SHP77 treated with DMSO at 0.1 percent for 48 hours (cell line): ENCODE measurements at places on chromosomes 1 and 21.
A peak's percentile ranks its signal among the peaks of the same experiment; 100 is the strongest.

DNA sequence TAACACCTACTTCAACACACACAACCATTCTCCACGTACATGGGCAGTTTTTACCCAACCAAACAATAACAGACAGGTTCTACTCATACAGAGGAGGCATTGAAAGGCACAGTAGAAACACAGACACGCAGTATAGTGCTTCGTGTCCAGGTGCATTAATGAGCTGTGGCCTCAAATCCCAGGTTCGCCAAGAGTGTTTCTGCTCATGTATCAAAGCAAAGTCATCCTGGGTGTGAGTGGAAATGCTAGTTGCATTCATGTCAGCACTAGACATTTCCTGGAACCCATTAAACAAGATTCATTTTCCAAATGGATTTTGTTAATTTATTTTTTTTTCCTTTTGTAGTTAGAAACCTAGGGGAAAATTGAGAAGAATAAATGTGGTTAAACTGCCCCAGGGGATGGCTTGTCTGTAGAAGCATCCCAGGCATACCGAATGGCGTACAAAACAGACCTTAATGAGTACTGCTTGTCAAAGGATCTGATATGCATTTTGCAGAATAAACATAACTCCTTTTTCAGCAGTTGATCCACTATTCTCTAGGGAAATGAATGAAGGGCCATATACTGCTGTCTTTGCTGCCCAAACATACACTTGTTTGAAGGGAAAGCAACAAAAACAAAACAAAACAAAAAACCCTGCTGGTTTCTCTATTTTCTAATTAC is 298.6 kb upstream of the ST6GALNAC5 start:
- no peak for DNase-seq

- no peak for DNase-seq
Observed at GRCh38 chr1:58390091-58390490, 156.4 kb downstream of the OMA1 start.

- no peak for DNase-seq
Observed at GRCh38 chr1:228073061-228073856, 9.2 kb upstream of the ARF1 start.

DNA sequence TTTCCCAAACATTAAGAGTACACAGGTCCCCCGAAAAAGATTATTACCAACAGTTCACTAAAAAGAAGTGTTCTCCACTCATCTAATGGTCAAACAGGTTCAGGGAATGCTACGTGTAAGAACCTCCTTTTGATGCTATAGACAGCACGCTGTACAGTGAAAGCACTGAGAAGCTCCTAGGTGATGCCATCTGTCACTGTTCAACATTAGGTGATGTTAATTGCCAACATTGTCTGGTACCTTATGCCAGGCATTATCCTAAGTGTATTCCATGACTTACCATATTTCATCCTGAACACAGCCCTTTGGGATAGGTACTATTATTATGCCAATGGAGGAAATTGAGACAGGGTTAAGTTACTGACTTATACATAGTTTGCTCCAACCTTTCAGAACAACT is 82.1 kb downstream of the DAB1 start:
- no peak for DNase-seq

- DNase-seq = no peak
Observed at GRCh38 chr1:41351262-41352151, 9.7 kb upstream of the FOXO6 start.

GRCh38 chr1:12592496-12592895 is 25.5 kb downstream of the DHRS3 start:
- no peak for DNase-seq

DNA sequence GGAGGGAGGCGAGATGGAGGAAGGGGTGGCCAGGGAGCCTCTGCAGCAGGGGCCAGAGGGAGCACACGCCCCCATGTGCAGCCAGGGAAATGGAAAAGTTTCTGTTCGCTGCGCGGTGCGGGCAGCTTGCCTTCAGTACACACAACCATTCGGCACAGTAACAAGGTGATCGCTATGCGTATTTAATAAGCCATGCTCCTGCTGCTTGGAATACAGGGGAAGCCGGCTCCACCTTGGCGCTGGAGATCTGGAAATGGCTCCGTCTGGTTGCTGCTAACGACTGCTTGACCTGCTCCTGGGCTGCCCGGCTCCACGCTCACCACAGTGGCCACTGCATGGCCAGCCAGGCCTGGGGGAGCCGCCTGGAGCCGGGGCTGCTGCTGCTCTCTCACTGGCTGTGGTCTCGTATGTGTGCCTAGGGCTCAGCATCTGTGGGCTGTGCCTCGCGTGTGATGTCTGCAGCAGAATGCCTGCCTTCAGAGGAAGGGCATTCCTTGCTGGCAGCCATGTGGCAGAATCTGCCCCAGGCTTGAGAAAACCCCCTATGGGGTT is 86.4 kb upstream of the ACTL8 start:
- DNase-seq = no peak

DNA sequence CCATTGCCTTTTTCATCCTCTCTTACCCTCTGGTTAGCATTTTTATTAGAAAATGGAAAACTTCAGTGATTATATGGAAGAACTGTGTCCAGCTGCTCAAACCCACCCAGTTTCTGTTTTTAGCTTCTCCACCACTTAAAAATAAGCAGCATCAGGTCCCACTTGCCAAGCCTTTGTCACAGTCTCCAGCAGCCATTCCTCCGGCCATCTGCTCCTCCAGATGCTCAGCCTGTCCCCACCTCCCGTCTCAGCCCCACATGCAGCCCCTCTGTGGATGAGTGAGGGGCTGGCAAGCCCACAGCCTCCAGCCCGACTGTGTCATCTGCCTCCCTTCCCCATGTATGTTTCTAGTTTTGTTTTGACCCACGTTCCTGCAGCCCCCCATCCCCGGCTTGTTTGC is 289.7 kb downstream of the HHAT start:
- no peak for DNase-seq

DNA sequence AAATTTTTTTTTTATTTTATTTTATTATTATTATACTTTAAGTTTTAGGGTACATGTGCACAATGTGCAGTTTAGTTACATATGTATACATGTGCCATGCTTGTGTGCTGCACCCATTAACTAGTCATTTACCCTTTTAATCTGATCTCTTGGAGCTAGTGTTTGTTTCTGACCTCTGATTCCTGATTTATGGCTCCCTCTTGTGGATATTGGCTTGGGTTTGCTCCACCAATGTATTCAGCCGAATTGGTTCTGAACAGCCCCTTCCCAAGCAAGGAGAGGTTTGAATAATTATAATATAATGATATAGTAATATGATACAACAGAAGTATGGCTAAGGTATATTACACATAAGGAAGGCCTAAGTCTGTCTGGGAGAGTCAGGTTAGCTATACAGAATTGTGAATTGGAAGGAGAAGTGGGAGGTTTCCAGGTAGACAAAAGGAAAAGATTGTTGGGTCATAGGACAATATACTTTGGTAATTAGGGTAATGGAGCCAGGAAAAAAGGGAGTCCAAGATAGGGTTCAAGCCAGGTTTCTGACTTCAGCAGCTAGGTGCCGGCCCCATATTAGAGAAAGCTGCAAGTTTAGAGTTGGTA is 53.1 kb upstream of the HMCN1 start:
- peak; percentile 33 for DNase-seq

DNA sequence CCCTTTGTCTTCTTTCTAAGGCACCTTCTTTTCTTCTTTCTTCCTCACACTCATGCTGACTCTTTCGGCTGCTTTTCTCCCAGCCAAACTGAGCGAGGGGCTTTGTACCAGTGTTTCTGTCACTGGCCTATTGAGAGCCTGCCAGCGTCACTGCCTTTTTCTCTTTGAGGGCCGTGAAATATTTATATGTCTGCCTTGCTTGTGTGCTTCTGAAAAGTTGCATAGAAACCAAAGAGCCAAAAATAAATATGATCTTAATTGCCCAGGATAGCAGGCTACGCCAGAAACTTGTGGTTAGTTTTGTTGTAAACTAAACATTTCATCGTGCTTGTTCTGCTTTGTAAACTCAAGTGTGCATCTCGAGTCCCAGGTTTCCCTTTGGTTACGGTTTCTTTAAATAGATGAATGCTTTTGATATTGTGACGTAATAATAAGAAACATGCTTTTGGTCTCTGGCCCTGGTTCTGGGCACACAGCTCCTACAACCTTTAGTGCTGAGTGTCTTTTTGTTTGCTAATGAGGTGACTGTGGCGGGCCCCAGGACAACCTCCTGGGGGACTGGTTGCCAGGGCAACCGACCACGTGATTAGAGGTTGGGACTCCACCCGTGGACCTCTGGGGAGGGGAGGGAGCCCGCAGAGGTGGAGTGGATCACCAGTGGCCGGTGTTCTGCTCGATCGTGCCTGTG is 10.8 kb downstream of the SLC37A1 start:
- peak; percentile 55 for DNase-seq

DNA sequence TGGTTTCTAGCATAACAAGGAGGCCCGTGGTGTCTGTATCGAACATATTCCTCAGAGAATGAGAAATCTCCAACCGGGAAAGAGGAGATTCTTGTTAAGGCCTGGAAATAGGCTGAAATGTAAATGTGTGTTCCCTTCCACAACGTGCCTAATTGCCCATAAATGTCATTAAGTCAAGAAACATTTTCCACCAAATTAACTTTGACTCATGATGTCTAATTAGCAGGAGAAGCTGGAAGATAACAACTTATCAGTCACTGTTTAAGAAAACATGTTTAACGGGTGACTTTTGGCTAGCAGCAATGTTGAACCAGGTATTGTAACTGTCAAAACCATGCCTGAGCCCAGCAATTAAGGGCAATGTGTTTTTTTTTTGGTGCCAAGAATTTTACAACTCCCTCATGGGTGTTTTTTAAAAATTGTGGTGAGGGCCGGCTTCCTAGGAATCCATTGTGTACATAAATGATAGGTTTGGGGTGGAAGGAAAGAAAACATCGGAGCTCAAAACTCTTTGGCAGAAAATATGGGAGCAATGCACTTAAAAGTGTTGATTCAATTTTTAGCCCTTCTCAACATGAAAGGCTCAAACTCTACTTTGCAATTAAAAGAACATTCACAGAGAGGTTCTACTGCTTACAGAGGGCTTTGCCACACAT is 67.0 kb downstream of the OLIG1 start:
- DNase-seq = no peak

- DNase-seq = no peak
Observed at GRCh38 chr21:45780647-45781046, 137.1 kb downstream of the PCBP3 start.

DNA sequence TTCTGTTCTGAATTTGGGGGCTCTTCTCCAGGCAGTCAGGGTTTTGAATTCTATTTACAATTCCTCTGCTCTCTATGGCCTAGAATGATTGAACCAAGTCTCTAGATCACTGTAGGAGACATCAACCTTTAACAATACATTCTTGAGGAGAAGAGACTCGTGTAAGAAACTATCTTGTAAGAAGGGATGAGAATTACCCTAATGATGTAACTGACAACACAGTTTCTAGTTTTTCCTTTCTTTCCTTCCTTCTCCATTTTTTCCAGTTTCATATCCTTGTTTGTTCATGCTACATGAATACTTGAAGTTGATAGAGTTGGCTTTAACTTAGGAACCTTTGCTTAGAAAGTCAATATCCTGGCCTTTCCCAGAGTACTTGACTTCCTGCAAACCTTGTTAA is 1.3 kb upstream of the ATP1A1 start:
- no peak for DNase-seq

DNA sequence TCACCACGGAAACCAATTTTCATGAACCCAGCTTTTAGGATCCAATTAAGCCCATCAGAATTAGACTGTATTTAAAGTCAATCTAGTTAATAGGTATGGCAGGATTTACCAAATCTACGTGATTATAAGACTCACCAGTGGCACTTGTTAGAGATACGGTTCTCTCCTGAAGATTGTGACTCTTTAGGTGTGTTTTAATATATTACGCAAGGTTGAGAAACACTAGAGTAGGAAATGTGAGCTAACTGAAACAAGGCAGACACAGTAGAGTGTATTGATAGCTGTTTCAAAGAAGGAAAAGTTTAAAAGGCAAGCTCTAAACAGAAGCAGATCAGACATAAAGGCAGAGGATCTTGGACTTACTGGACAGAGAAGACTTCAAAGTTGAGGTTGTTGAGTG is 11.2 kb upstream of the RPE65 start:
- no peak for DNase-seq

GRCh38 chr1:244647819-244648218 is 5.1 kb upstream of the DESI2 start:
- DNase-seq = no peak

- DNase-seq = no peak
Observed at GRCh38 chr1:54510715-54511270, 37.2 kb upstream of the ACOT11 start.

- DNase-seq = no peak
Observed at GRCh38 chr21:36048357-36048756, 12.0 kb downstream of the SETD4 start.

DNA sequence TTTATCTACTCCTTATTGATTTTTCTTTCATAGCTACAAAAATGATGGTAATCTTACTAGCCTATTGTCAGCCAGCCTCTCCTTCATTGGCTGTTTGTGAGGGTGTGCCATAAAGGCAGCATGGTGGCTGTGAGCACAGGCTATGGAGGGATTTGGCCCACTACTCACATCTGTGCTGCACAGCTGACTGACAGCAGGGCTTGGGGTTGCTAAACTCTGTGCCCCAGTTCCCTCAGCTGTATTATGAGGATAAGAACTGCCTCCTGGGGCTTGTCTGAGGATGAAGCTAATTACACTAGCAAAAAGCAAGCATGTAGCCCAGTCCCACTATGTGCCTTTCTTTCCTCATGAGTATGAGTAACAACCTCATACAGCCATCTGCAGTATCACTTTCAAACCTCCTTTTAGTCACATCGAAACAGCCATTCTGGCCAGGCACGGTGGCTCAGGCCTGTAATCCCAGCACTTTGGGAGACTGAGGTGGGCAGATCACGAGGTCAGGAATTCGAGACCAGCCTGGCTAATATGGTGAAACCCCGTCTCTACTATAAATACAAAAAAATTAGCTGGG is 66.2 kb downstream of the COQ8A start:
- no peak for DNase-seq

- DNase-seq = no peak
Observed at GRCh38 chr1:59698386-59698785, 116.4 kb upstream of the HOOK1 start.
